ENCODE measurements at places on chromosomes 5 and 9.

DNA sequence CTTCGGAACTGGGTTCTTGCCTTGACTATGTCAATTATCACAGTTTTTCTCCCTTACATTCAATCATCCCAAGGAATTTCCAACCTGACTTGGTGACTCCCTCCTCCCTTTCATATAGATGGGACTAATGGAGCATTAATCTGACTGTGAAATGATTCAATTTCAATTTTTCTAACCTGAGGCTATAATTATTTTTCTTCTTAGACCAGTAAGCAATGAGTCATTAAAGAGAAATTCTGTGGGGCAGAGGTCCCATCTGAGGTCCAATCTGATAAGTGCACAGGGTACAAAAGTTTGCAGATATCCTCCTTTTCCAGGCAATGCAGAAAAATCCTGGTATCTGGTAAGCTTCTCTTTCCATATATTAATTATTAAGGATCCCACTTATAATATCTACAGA lies 18.9 kb downstream of the PDE4D start:
- no peak for DNase-seq

DNA sequence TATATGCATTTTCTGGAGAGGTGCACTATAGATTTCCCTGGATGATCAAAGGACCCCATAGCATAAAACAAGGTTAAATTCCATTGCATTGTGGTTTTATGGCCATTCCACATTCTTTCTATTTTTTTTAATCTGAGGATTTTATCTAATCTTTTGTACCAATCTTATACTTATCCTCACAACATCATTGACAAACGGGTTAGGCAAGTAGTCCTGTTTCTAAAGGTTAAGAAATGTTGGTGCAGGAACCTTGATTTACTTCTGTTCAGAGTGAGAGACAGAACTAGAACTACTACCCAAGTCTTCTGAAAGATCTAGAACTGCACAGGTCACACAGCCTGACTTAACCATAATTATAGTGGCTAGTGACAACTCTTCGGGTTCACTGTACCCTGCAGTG lies 5.7 kb upstream of the DAB2 start:
- DNase-seq = no peak

- DNase-seq = no peak
Observed at GRCh38 chr9:18604767-18605730, 131.1 kb downstream of the ADAMTSL1 start.

DNA sequence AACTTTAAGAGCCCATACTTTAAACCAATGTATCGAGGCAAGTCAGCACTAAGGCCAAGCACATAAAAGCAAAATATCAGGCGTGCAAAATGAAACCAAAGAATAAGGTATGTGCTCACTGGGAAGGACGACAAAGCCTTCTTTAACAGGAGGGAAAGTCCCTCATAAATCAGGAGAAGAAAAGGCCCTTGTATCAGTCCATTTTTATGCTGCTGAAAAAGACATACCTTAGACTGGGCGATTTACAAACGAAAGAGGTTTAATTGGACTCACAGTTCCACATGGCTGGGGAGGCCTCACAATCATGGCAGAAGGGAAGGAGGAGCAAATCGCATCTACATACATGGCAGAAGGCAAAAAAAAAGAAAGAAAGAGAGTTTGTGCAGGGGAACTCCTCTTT lies 68.9 kb downstream of the UBE2QL1 start:
- no peak for DNase-seq
